ENCODE measurements at places on chromosomes 11 and 22.
A peak's percentile ranks its signal among the peaks of the same experiment; 100 is the strongest.

DNA sequence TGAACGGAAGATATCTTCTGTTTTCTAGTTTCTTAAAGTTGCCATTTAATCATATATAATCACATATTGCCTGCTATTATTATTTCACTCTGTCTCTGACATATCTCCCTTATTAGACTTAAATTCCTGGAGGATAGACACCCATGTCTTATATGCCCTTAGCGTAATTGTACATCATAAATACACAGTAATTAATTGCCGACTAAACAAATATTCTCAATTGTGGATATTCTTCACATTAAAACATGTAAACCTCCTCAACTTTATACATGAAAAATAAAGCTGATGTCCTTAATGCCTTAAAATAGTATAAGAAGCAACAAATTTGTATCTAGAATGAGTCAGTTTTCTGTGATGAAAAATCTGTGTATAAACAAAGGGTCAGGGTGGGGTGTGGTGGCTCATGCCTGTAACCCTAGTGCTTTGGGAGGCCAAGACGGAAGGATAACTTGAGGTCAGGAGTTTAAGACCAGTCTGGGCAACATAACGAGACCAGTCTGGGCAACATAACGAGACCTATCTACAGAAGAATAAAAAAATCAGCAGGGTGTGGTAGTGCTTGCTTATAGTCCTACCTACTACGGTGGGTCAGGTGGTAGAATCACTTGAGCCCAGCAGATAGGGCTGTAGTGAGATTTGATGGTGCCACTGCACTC is 6.1 kb downstream of the ZDHHC13 start:
- no peak for DNase-seq

DNA sequence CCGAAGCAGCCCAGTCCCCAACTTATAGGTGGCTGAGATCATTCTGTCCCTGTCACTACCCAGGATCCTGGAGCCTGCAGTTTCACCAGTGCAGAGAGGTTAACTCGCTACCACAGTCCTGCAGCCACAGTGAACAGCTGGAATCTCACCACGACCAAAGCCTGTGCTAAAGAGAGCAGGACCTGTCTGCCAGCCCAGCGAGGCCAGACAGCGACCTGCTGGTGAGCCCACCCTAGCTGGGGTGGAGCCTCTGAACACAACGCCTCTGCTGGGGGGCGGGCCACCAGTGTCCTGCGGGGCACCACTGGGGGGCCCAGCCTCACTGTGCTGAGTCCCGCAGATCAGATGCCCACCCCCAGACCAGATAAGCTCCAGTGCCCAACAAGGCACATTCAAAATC is 33.3 kb downstream of the DAGLA start:
- DNase-seq: no peak

DNA sequence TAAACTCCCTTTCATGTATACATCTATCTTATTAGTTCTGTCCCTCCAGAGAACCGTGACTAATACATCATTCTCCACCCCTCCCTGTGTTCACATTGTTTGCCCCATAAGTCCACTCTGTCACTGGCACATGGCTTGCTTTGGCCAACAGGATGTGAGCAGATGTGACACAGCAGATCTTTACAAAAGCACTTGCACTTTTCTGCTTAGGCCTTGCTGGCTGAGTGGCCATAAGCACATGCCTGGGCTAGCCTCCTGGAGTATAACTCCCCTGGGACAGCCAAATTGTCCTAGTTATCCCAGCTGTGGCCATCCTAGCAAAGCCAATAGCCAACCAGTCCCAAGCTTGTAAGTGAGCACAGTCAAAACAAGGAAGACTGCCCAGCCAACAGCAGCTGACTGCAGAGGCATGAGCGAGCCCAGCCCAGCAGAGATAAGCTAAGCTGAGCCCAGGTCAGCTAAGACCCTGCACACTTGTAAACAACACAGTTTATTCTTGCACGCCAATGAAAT is 9.7 kb upstream of the RCN1 start:
- DNase-seq: no peak

DNA sequence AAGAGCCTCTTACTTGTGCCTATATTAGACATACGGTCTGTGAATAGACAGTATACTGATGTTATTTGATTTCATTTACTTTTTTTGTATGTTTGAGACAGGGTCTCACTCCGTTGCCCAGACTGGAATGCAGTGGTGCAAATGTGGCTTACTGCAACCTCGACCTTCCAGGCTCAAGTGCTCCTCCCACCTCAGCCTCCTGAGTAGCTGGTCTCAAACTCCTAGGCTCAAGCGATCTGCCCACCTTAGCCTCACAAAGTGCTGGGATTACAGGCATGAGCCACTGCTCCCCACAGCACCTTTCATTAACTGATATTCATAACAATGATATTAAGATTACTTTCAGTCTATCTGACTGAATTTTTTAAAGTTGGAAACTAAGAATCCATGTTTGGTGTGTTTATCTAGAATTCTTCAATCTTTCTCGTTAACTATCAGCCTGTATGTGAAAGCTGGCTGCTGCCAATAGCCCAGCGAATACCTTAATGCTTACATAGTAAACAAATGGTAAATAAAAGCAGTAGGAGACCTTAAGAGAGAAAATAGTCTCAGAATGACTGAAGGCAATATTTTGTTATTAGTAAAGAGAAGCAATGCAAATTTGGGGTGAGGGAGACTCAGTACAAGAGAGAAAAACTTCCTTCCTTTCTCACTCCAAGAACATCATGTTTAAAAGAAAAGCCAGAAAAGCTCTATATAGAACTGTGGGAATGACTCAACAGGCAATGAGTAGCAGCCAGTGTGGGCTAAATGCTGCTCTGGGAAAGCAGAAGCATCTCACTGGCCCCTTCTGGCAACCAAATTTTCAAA is 101.9 kb downstream of the MRTFA start:
- DNase-seq: no peak

- no peak for DNase-seq
Observed at GRCh38 chr11:94169516-94169915, 40.9 kb downstream of the PANX1 start.

DNA sequence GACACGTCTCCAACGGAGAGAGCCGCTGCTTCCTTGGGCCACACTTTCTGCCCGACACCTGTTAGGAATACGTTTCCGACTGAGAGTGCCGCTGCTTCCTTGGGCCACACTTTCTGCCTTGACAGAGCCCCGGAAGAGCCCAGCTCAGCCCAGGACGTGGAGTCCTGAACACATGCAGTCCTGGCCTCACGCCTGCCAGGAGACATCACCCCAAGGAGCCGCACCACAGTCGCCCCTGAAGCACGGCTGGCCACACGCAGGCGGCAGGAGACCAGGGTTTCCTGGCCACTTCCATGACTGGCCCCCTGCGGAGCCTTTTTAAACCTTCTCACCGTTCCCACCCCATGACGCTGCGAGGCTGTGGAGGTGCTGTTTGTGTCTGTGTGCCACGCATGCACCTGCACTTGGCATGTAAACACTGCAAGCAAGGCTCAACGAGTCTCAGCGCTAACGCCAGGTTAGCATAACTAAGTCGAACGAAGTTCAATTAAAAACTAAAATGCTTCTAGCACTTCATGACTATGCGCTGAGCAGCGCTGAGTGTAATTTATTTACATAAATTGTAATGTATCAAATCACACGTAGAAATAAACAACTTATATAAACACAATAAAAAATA is 8.8 kb downstream of the TOLLIP start:
- no peak for DNase-seq

GRCh38 chr11:30585892-30586250 is 282 bp downstream of the MPPED2 start:
- peak; percentile 37 for DNase-seq

- DNase-seq: no peak
Observed at GRCh38 chr22:27752771-27753170, 48.8 kb downstream of the MN1 start.

DNA sequence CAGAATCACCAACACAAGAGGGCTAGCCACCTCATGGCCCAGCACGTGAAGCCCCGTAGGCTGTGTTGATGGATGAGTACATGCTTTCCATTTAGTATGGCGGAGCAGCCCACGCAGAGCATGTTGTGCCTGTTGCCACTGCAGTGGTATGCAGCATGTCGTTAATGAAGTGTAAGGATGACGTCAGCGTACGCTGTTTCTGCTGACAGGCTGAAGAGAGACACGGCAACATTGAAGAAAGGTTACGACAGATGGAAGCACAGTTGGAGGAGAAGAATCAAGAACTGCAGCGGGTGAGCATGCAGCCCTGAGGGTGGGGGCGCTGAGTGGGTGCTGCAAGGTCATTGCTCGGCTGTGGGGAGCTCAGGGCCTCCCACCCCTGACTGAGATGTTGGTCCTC is 62.8 kb downstream of the PPFIA1 start:
- no peak for DNase-seq

DNA sequence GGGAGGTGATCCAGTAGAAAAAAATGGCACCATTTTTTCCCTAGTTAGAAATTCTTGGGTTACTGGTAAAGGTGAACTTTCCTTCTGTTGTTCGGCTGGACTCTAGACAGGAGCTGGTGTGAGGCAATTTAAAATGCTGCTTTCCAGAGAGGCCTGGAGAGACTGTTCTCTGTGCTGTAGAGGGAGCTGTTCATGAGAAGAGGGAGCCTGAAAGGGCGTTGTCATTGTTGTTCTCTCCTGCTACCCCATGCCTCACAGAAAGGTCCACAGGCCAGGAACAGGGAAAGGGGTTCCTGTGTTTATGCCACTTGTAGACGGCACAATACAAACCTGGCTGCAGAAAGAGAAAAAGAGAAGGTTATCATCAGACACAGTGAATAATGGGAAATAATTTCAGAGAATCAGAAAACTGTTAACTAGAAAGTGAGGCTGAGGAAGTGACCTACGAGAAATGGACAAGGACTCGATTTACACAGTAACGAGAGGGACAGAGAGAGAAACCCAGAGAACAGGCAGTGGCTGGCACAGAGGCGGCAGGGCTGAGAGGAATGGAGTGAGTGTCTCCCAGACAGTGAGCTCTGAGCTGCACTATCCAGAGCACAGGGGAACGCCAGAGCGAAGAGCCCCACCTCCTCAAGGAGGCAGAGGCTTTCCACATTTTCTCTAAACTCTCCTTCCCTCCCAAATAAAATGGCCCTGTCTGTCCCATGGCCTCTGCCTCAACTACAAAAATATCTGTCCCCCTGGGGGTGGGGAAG is 109.2 kb downstream of the RRM1 start:
- DNase-seq: no peak

DNA sequence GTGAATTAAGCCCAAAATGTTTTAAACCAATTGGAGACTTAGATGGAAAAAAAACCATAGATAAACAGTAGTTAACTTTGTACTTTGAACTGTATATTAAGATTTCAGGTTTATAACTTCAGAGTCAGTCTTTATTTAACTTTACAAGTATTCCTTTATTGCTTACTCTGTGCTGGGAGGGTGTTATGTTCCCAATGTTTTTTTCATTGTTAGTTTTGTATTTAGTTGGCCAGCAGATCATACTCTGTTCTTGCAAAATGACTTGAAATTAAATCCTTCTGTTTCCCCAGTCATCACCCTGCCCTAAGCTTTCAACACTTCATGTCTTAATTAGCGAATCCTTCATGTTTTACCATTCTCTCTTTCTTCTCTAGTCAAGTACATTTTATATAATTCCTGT is 25.3 kb downstream of the SIK2 start:
- DNase-seq: no peak

DNA sequence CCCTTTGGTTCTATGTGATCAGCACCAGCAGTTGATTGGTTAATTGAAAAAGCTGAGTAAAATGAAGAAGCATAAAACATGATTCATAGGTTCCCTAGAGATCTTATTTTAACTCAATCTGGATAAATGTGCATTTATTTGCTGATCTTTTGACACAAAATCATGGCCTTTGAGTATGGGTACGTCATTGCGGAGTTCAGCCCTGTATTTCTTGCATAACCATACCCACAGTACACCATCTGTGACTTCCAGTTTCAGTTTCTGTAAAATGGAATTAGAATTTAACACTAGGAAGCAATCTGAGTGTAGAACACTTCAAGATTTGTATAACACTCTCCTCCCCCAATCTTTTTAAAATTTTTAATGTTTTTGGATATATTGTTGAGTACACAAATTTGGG is 358.2 kb downstream of the DDX10 start:
- DNase-seq: no peak

DNA sequence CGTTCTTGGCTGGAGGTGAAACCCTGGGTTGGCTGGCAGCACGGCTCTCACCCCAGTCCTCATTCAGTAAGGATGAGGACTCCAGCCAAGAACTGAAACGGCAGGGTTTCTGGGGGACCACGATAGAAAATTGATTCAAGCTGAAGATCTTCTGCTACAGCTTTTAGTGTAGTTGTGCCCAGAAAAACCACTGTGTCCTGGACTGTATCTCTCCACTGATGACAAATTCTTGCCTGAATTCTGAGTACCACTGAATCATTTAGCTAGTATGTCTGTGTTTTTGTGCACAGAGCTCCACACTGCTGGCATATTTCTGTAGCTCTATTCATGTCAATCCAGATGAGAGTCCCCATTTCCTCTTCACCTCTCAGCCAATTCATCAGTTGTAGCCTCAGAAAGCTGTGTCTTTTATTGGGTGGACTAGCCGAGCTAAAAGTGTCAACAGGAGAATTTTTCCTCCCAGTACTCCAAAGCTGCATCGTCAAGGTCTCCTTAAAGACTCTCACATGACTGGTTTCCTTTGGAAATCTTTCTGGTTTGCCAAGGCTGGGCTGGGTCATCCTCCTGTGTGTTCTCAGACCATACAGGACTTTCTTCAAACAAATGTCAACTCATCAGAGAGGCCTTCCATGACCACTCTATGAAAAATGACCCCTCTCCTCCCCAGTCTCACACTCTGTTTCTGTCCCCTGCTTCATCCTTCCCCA is 144.6 kb downstream of the LDLRAD3 start:
- no peak for DNase-seq

DNA sequence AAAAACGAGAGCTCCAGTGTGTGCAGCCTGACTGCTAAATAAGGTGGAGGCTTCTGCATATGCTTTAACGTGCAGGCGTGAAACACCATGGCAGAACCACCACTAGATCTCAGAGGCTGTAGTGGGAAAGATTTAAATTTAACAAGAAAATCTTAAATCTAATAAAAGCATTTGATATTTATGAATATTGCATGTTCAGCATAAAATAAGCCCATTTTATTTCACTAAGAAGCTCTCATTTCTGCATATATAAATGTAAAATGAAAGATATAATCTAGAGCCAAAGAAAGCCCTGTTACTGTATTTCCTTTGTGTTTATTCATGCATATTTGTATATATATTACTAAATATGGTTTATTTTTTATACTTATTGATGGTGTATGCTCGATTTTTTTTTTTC is 188.3 kb downstream of the DDX10 start:
- DNase-seq: no peak

DNA sequence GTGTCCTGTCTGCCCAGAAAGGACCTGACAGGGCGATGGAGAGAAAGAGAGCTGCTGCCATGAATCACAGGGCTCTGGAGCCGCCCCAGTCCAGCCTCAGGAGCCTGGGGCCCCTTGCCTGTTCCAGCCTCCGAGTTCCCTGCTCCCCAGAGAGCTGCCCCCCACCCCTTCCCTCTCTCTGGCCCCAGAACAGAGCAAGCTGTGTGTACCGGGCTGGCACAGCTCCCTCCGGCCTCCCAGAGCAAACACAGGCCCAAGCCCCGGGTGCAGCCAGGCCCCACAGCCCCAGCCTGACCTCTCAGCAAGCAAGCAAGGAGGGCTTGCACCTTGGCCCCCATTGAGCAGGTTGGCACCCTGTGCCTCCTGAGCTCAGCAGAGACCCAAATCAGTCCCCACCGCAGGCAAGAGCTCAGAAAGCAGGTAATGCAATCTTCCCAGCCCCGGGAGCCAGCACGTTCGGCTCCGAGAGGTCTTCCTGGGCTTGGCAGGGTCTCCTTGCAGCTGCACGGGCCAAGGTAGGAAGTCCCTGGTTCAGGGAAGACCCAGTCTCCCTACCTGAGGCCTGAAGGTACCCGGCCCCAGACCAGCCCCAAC is 1.4 kb downstream of the PACSIN3 start:
- no peak for DNase-seq

Measured in hematopoietic multipotent progenitor cell (in vitro differentiated cells).